ENCODE measurements at places on chromosomes 1 and 21.

DNA sequence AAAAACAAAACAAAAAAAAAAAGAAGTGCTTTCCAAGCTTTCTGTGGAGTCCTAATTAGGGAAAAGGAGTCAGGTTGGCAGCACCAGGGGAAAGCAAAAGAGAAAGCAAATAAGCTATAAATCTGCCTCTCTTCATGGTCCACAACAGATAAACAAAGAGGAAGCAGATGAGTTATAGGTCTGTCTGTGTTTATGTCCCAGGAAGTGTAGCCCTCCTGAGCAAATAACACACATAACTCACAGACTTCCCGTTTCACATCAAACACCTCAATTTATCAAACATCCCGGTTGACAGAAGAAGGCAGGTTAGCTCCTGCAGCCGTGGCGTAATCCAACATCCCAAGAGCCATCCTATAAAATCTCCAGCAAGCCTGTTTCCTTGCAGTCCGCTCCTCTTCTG lies 5.6 kb upstream of the SLC2A5 start:
- H3K36me3 ChIP-seq = no peaks in the 10 kb centered on the region
- H3K27me3 ChIP-seq = no peaks in the 10 kb centered on the region
- peaks cover 15% of the 10 kb centered on the region for H3K4me1 ChIP-seq
- no peak overlapping the region for H3K27ac ChIP-seq
- H3K4me3 ChIP-seq = no peak overlapping the region

- H3K4me3 ChIP-seq = no peak within 1 kb of the TSS
- peak; percentile 26 for DNase-seq
- H3K4me1 ChIP-seq = peaks cover 11% of the 10 kb centered on the region
- no peak within 1 kb of the TSS for H3K27ac ChIP-seq
Measured at GRCh38 chr21:45404730-45405270, at the start of gene COL18A1. Gene COL18A1 (plus strand): TSS chr21:45405165. CDS start chr21:45405231, 66 bp downstream.

DNA sequence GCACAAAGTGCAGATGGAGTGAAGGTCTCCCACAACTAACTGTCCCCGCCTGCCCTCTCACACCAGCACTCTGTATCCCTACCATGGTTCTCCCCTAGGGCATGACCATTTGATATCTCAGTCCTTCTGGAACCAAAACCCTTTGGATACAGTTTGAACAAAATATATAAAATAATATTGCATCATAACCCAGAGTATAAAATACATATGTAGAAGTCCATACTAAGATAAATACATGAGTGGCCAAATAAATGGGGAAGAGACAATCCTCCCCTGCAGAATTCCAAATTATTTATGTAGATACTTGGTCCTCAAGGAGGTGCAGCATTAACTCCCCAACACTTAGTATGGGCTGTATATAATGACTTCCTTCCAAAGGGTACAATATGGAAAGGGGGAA lies 207.4 kb downstream of the RRAGC start:
- no peaks in the 10 kb centered on the region for H3K27me3 ChIP-seq
- no peaks in the 10 kb centered on the region for H3K4me1 ChIP-seq
- DNase-seq = no peak
- H3K27ac ChIP-seq = no peak overlapping the region

DNA sequence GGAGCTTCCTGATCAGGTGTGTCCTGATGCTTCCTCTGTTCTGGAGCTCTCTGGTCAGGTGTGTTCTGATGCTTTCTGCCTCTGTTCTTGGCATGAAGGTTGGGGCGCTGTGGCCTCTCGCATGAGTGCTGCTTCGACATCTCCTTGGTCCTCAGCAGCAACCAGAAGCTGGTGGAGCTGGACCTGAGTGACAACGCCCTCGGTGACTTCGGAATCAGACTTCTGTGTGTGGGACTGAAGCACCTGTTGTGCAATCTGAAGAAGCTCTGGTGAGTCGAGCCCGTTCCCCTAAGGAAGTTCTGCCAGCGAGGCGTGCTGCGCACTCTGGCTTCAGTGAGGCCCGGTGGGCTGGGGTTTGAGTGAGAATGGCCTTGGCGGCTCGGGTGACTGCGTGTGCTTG lies 18.0 kb downstream of the NLRP3 start:
- peaks cover 19% of the 10 kb centered on the region for H3K36me3 ChIP-seq
- H3K27ac ChIP-seq = no peak overlapping the region
- no peaks in the 10 kb centered on the region for H3K4me1 ChIP-seq

- H3K36me3 ChIP-seq = no peaks in the 10 kb centered on the region
- DNase-seq = no peak
- H3K27ac ChIP-seq = no peak overlapping the region
Measured at GRCh38 chr1:219549215-219549614, 63.7 kb downstream of the ZC3H11B start.

GRCh38 chr1:154774175-154774855 lies 95.8 kb downstream of the KCNN3 start:
- no peaks in the 10 kb centered on the region for H3K36me3 ChIP-seq

- H3K4me3 ChIP-seq = no peak overlapping the region
- no peak overlapping the region for H3K27ac ChIP-seq
- no peaks in the 10 kb centered on the region for H3K27me3 ChIP-seq
- no peak for DNase-seq
- peaks cover 16% of the 10 kb centered on the region for H3K4me1 ChIP-seq
Measured at GRCh38 chr1:109897259-109897955, 13.2 kb upstream of the CSF1 start.

- no peak overlapping the region for H3K4me3 ChIP-seq
- no peaks in the 10 kb centered on the region for H3K36me3 ChIP-seq
- peak overlapping the region; percentile 35 for H3K27ac ChIP-seq
- H3K27me3 ChIP-seq = no peaks in the 10 kb centered on the region
Measured at GRCh38 chr21:31326522-31327242, 17.4 kb downstream of the TIAM1 start.

- H3K4me3 ChIP-seq = no peak overlapping the region
- peaks cover 17% of the 10 kb centered on the region for H3K4me1 ChIP-seq
- H3K36me3 ChIP-seq = no peaks in the 10 kb centered on the region
- DNase-seq = peak; percentile 40
- no peaks in the 10 kb centered on the region for H3K27me3 ChIP-seq
- H3K27ac ChIP-seq = no peak overlapping the region
Measured at GRCh38 chr1:150165622-150166612, 16.2 kb downstream of the PLEKHO1 start.

GRCh38 chr1:151562661-151563060 lies 22.6 kb downstream of the TUFT1 start:
- DNase-seq = no peak
- no peak overlapping the region for H3K4me3 ChIP-seq
- H3K27ac ChIP-seq = no peak overlapping the region
- H3K36me3 ChIP-seq = no peaks in the 10 kb centered on the region
- H3K4me1 ChIP-seq = no peaks in the 10 kb centered on the region
- H3K27me3 ChIP-seq = no peaks in the 10 kb centered on the region

DNA sequence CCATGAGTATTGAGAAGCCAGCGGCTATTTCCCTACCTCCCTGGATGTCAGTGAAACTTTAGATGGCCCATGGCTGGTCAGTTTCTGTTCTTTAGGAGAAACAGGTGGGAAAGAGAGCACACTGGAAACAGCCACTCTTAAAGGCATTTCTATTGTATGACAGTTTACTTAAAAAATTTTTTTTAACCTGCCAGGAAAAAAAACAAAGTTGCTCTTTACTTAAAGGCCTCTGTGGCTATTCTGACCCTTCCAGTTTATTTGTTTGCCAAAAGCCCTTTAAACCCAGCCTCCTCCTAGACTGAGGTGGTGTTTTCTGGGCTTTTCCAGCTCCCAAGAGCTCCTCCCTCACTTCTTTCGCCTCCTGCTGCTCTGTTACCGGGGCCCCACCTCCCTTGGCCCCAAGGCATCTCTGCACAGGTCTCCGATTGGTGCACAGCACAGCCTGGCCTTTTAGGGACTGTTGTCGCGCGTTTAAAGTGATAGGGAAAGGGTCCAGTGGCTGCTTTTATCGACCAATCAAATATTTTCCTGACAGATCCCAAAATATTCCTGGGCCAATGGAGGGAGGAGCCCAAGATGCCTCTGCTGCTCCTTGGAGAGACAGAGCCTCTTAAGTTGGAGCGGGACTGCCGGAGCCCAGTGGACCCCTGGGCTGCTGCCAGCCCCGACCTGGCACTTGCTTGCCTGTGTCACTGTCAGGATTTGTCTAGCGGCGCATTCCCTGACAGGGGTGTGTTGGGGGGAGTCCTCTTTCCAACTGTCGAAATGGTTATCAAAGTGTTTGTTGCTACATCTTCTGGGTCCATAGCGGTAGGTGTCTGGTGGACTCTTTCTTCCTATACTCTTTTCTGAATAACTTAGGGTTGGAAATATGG lies at the start of gene SH3BGR:
Gene SH3BGR, plus strand, starts transcription at position 639 of the 875 bp plus-strand sequence. Its CDS starts 127 bp downstream, at position 766.
- no peak within 1 kb of the TSS for H3K4me3 ChIP-seq
- H3K4me1 ChIP-seq = no peaks in the 10 kb centered on the region

DNA sequence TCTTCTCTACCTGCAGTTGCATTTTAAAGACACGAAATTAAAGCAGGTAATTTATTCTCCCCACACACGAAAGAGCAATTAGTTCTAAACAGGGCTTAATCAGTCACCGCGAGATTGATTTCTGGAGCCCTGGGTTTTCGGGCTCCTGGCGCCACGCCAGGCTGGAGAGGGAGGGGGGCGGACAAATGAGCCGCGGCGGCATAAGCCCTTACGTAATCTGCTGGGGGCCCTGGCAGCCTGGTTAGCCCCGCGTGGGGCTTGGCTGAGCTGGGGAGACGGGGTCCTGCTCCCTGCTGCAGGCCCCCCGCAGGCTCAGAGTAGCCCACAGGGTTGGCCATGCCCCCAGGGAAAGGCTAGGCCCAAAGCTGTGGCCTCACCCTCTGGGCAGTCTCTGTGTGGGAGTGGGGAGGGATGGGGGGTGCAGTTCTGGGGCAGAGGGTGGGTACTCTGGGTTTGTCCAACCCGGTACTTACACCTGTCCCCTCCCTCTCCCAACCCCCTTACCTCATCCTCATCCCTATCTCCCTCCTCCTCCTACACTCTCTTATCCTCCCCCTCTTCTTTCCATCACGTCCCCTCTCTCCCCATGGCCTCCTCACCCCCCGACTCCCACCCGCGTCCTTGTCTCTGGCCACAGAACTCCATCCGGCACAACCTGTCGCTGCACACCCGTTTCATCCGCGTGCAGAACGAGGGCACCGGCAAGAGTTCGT lies 19.9 kb downstream of the FOXO6 start:
- H3K27ac ChIP-seq = no peak overlapping the region
- no peaks in the 10 kb centered on the region for H3K36me3 ChIP-seq
- no peak overlapping the region for H3K4me3 ChIP-seq
- DNase-seq = no peak
- peaks cover 6% of the 10 kb centered on the region for H3K27me3 ChIP-seq

DNA sequence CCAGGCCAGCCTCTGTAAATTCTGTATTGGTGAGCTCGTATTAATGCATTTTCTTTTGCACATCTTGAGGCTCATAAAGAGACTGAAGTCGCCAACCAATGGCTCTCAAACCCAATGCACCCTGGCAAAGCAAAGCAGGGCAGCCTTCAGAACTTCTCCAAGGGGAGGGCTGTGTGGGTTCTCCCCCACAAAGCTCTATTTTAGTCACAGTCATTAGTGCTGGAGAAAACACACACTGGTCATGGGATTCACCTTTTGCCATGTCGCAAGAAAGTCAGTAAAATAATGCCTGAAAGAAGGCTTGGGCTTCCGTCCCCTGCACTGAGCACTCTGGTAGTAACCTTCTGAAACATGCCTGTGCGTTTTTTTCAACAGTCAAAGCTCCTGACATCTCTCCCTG lies 26.3 kb upstream of the ATF3 start:
- no peaks in the 10 kb centered on the region for H3K27me3 ChIP-seq
- no peak overlapping the region for H3K4me3 ChIP-seq

GRCh38 chr1:113109908-113110554 lies 37.0 kb downstream of the LRIG2 start:
- no peak overlapping the region for H3K4me3 ChIP-seq
- no peak for DNase-seq
- no peak overlapping the region for H3K27ac ChIP-seq
- H3K4me1 ChIP-seq = no peaks in the 10 kb centered on the region
- H3K27me3 ChIP-seq = no peaks in the 10 kb centered on the region

DNA sequence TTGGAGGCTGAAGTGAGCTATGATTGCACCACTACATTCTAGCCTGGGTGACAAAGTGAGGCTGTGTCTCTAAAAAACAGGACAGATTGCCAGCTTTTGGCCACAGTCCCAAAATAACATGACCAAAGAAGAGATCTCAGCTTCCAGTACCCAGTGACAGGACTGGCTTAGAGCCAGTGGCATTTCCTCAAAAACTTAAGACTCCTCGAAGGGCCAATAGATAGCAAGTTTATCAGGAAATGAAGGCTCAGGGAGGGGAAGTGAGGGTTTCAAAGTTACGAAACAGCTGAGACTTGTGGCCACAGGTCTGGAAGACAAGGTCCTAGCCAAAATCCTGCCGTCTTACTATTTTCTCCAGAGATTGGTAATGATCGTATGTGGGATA lies 6.3 kb upstream of the TMEM39B start:
- no peak overlapping the region for H3K27ac ChIP-seq
- peaks cover 15% of the 10 kb centered on the region for H3K4me1 ChIP-seq
- no peaks in the 10 kb centered on the region for H3K27me3 ChIP-seq
- peaks cover 2% of the 10 kb centered on the region for H3K36me3 ChIP-seq

Measured in CD4-positive, alpha-beta memory T cell (primary cell).